ENCODE measurements at places on chromosomes 1 and 21.

GRCh38 chr1:191174298-191174697, 696.6 kb upstream of the BRINP3 start:
- H3K4me3 ChIP-seq = no peak overlapping the region
- DNase-seq = no peak
- H3K36me3 ChIP-seq = no peaks in the 10 kb centered on the region
- no peaks in the 10 kb centered on the region for H3K4me1 ChIP-seq
- no peaks in the 10 kb centered on the region for H3K27me3 ChIP-seq

DNA sequence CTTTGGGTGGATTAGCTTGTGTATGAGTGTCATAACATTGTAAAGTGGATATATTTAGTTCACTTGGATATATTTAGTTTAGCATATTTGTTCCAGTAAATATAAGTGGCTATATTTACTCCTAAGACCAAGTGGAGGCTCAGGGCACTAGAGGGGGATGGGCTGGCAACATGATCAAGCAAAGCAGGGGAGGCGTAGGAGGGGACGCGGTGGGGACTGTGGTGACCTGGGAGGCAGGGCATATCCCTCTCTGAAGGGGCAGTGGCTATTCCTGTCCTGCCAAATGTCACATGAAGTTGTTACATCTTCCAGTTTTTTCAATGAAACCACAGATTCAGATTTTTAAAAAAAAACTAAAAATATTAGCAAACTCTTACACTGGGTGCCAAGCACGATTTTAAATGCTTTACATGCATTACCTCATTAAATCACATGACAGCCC, 51.9 kb upstream of the EDN2 start:
- no peak overlapping the region for H3K4me3 ChIP-seq
- H3K4me1 ChIP-seq = no peaks in the 10 kb centered on the region
- H3K27me3 ChIP-seq = no peaks in the 10 kb centered on the region
- no peak for DNase-seq
- no peak overlapping the region for H3K27ac ChIP-seq

GRCh38 chr1:6321205-6321604, 60.3 kb upstream of the GPR153 start:
- no peaks in the 10 kb centered on the region for H3K36me3 ChIP-seq
- DNase-seq = no peak
- H3K27me3 ChIP-seq = no peaks in the 10 kb centered on the region
- H3K27ac ChIP-seq = no peak overlapping the region

DNA sequence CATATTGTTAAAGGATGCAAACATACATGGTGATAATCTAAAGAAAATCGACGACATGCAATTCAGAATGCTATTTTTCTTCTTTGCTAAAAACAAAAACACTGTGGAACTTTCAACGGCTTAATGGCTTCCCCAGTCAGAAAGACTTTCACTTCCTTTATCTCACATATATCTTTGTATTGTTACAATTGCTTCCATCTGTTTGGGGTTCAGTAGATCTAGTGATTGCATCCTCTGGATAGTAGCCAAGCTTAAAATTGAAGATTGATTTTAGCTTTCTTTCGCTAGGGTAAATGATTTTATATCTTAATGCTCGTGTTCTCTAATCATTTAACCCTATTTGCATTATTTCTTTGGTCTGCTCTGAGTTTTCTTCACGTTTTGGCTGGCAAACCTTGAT, 31.8 kb upstream of the ADAMTS1 start:
- no peak overlapping the region for H3K27ac ChIP-seq
- no peaks in the 10 kb centered on the region for H3K36me3 ChIP-seq
- H3K27me3 ChIP-seq = no peaks in the 10 kb centered on the region
- no peak for DNase-seq

GRCh38 chr1:206702260-206702659, 17.6 kb downstream of the MAPKAPK2 start:
- H3K27ac ChIP-seq = no peak overlapping the region
- H3K4me3 ChIP-seq = no peak overlapping the region
- no peaks in the 10 kb centered on the region for H3K27me3 ChIP-seq
- H3K4me1 ChIP-seq = peaks cover 67% of the 10 kb centered on the region
- peaks cover 6% of the 10 kb centered on the region for H3K36me3 ChIP-seq
- no peak for DNase-seq

DNA sequence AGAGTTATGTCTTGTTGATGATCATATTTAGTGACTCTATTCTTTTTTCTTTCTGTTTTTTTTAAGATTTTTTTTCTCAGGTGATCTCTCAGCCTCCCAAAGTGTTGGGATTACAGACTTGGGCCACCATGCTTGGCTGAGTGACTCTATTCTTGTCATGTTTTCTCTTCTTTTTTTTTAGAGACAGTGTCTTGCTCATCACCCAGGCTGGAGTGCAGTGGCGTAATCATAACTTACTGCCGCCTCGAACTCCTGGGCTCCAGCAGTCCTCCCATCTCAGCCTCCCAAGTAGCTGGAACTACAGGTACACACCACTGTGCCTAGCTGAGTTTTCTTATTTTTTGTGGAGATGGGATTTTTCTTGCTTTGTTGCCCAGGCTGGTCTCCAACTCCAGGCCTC, 36.9 kb downstream of the ZMYM4 start:
- no peaks in the 10 kb centered on the region for H3K4me1 ChIP-seq
- no peak for DNase-seq
- H3K4me3 ChIP-seq = no peak overlapping the region
- peaks cover 1% of the 10 kb centered on the region for H3K36me3 ChIP-seq

GRCh38 chr21:40176724-40177123, 309.5 kb downstream of the PCP4 start:
- H3K4me3 ChIP-seq = no peak overlapping the region
- H3K36me3 ChIP-seq = no peaks in the 10 kb centered on the region
- H3K27ac ChIP-seq = no peak overlapping the region
- DNase-seq = no peak
- H3K4me1 ChIP-seq = no peaks in the 10 kb centered on the region

DNA sequence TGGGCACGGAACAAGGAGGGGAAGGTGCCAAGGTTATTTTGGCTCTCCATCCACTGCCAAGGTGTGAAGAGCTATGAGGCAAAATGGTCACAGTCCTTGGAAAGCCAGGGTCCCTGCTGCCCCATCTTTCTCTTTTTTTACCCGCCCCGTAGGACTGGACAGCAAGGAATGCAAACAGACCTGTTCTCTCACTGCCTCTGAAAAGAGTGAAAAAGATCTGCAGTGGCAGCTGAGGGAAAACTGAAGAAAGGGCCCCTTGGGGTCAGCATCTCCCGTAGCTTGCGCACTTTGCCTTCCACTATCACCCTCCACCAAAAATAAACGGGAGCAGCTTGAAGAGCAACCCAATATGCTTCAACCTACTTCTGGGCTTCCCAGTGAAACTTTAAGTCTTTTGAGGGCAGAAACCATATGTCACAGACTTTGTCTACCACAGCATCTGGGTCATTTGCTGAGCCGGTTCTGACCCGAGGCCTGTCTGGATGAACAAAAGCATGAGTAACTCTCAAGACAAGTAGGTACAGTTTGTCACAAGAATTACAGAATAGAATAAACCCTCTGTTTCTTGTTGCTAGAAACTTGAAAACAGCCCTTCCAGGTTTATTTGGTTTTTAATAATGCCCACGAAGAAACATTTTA, 9.4 kb upstream of the KIF14 start:
- H3K4me3 ChIP-seq = no peak overlapping the region
- H3K27me3 ChIP-seq = no peaks in the 10 kb centered on the region
- DNase-seq = no peak
- no peak overlapping the region for H3K27ac ChIP-seq
- peaks cover 21% of the 10 kb centered on the region for H3K4me1 ChIP-seq
- no peaks in the 10 kb centered on the region for H3K36me3 ChIP-seq

All from CD4-positive, CD25-positive, alpha-beta regulatory T cell (primary cell).